ENCODE measurements at places on chromosomes 4 and X.

GRCh38 chr4:112287258-112287989 is 1.7 kb upstream of the TIFA start:
- DNase-seq = no peak

DNA sequence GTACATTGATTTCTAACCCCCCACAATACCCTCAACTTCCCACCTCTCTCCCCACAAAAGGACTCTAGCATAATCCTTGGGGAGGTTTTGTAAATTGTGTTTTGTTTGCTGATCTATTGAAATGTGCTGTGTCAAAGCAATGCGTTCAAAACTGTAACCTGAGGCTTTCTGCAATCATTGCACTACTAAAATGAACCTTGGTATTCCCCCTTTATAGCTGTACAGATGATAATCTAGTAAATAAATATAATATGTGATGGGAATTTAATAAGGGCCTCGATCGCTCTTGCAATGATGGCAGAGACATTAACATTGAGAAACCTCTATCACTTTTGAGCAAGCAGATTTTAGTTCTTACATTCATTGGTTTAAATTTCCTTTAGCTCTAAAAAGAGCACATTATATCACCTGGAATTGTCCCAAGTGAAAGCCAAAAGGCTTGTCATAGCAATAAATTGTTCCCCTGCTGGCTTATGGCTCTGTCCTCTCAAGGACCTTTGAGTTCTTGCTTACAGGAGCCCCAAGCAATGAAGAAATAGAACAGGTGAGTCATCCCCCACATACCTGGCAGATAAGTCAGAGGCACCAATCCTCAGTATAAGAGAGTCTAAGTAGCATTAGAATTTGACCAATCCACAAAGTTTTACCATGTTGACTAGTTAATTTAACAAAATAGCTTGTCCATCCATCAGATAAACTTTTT is 18.4 kb upstream of the ACE2 start:
- DNase-seq = no peak

GRCh38 chr4:186227221-186227620 is at the start of gene KLKB1:
Gene KLKB1 (plus strand): TSS chr4:186227507. CDS start chr4:186228196, 689 bp downstream.
- DNase-seq = no peak

GRCh38 chr4:185682236-185682635 is 129.8 kb downstream of the SORBS2 start:
- no peak for DNase-seq

DNA sequence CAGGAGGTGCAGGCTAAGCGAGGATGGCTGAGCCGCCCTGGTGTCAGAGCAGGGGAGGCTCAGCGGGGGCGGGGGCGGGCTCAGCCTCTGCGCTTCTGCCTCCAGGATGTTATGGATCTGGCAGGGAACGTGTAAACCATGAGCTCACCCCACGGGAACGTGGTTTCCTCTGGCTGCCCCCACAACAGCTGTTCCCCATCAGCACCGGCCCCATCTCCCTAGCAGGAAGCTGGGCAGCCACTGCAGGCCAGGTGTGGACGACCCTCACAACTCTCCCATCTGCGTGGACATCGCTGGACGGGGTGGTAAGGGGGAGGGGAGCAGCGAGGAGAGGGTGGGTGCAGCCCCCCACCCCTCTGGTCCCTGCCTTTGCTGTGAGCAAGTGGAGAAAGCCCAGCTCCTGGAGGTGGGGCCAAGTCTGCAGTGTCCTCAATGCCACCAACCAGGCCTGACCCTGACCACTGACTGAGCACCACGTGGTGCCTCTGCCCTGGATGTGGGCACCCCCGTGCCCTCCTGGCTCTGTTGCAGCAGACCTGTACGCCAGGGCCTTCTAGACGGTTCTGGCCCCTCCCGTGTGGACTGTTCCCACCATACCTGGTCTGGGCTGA is 28.1 kb upstream of the SPON2 start:
- no peak for DNase-seq

DNA sequence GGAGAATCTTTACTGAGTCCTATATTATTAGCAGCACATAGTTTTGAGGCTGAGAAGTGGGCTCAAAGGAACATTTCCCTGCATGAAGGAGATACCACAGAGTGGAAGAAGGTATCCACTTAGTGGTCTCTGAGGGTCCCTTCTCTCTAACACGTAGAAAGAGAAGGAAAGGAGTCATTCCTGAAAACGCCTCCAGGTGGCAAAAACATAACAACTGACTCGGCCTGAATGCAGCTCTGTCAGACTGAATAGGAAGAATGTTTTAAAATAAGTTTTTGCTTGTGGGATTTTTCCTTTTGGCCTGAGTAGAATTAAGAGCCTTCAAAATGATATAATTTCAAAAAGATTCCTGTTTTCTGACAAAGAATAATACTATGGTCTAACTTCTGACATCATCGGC is 23.3 kb downstream of the RPGR start:
- DNase-seq = no peak

- DNase-seq = no peak
Measured at GRCh38 chrX:141214196-141214595, 28.1 kb downstream of the SPANXC start.

GRCh38 chr4:105116616-105117319 is 29.9 kb upstream of the TET2 start:
- no peak for DNase-seq

GRCh38 chr4:189823591-189823990 is 117.1 kb upstream of the FRG1 start:
- DNase-seq = no peak

DNA sequence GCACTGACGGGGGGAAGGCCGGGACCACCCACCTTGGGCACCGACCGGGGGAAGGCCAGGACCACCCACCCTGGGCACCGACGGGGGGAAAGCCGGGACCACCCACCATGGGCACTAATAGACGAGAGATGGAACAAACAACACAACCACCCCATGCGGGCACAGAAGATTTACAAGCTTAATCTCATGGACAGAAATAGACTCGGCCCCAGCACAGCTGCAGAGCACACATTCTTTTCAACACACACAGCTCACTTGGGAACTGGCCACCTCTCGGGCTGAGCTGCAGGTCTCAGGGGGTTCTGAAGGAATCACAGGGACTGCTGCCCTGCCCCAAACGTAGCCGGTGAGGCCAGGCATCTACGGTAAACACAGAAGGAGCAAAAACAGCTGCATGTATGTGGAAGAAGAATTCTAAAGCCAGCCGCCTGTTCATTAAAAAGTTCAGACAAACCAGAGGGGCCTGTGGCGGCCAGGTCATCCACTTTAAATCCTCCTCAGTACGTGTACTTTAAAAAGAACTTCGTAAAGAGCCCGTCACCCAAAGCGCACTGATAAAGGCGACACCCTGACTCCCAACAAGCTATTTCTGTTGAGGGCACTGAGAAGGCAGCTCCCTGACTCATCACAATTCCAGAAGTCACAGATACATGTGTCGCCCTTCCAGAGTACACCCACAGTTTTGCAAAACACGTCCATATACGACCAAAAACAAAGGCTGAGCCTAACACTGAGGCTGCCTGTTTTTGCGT is 17.7 kb downstream of the PPP2R3B start:
- DNase-seq = no peak

- DNase-seq = no peak
Measured at GRCh38 chr4:176592976-176593670, 199.6 kb downstream of the VEGFC start.

DNA sequence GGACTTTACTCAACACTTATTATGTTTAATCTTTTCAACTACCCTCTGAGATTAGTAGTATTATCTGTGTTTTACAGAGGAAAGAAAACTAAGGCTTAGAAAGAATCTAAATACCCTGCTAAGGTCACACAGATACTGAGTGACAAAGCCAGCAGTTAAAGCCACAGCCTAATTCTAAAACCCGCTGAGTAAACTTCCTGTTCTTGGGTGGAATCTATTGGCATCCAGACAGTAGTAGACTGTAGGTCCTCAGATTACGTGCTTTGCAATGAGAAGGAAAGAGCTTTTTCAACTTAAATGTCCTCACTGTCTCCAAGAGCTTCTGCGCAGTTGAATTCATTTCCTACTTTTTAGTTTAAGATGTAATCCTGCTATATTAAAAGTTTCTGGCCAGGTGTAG is 126.0 kb downstream of the TENM3 start:
- DNase-seq = no peak

DNA sequence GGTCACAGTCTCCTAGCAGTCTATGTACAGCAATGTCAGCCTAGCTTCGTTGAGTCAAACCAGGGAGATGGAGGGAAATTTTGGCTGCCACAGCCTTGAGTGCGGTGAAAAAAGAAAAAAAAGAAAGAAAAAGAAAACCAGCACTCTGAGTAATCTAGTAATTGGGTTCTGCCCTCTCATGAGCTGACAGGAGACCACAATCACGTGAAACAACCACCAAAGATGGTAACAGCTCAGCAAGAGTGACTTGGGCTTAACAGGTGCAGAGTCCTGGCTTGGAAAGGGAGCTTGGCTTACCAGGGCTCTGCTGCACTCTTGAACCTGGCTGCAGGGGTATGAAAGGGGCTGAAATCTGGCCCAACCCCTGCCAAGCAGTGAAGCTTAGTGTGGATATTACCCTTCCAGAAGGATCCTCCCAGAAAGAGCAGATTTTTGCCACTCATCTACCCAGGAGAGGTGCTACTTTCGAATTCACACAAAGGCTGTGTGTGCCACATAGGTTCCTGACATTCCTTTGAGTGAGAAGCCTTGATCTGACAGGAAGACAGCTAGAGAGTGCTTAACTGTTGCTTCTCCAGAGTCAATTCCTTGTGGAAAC is 350.3 kb downstream of the PTTG2 start:
- DNase-seq = peak; percentile 47

GRCh38 chr4:114464726-114465272 is 133.8 kb upstream of the UGT8 start:
- no peak for DNase-seq

DNA sequence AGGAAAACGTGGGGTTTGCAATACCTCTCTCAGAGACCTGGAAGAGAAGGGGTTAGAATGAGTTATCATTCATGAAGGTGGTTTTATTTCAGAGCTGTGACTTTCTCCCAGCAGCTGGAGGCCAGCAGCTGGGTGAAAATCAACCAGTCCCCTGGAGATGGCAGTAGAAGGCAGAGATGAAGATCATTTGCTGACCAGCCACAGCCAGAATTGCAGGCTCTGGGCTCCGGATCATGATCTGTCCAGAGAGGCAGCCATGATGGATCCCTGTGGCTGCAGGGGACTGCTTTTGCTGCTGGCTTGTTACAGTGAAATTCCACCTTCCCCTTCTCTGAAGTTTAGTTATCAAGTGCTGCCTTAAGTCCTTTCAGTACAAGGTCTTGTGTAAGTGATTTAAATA is 46.9 kb upstream of the TAB3 start:
- DNase-seq = no peak

DNA sequence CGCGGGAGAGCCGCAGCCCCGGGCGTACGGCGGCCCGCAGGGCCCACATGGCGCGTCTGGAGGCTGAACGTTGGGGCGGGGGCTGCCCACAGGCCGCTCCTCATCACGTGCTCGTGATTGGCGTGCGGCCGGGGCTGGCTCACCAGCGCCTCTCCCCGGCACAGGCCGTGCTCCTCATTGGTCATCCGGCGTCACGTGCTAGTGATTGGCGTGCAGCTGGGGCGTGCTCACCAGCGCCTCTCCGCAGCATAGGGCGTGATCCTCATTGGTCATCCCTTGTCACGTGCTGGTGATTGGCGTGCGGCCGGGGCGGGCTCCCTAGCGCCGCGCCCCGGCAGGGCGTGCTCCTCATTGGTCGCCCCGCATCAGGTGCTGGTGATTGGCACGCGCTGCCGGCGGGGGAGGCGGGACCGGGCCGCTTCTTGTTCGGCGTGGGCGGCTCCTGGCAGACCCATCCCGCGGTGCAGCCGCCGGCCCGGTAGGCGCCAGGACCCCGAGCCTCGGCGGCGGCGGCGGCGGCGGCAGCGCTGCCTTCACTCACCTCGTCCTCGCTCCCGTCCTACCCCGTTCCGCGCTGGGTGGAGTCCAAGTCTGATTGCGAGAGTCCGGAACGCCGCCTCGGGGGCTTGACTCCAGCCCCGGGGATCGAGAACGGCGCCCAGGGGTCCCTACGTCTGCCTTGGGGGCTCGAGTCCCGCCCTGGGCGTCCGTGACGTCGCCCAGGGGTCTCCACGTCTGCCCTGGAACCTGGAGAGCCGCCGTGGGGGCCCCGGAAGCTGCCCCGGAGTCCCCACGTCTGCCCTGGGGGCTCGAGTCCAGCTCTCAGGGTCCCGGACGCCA is at the start of gene GTPBP6:
GTPBP6 (minus strand) TSS at position 58 of the 840 bp plus-strand sequence; CDS start at position 49, 9 bp downstream.
- peak; percentile 99 for DNase-seq

DNA sequence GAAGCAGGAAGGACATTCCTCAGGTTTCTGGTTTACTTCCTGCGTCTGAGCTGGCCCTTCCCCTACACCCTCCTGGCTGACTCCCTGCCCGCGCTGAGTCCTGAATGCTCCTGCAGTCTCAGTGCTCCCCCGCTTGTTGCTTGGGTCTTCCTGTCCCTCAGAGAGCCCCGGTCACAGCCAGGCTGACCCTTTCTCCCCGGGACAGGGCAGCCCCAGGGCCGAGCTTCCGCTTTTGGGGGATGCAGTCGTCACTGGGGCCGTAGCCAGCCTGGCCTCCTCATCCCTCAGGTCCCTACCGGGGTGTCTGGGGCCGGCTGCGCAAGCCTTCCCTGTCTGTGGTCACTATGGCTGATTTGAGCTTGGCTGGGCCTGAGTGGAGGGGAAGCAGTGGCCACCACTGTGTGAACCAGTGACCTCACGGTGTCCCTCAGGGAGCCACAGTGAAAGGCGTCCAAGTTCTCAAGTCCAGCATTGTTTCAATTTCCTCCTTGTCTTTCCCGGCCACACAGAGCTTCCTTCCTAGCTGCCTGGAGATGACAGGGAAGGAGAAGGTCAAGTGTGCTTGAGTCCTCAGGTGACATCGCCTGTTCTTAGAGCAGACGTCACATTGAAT is 34.1 kb upstream of the ASMTL start:
- no peak for DNase-seq

- DNase-seq = no peak
Measured at GRCh38 chr4:10030972-10031667, 9.8 kb upstream of the SLC2A9 start.

DNA sequence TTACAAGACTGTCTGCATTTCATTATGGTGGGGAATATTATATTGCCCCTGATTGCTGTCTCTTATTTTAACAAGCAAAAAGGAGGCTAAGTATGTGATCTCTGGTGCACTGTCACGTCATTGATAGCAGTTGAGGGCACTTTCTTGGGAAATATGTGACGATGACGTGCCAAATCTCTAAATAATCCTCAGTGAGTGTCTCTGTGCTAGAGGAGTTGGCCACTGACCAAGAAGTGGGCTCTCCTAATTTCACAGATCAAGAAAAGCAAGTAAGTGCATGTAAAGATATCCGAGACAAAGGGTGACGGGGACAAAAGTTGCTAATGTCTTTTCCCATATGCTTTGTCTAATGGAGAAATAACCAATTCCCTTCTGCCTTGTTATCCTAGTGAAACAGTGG is 487.4 kb upstream of the TENM3 start:
- DNase-seq = no peak

- DNase-seq = no peak
Measured at GRCh38 chrX:46912603-46913491, 626 bp downstream of the JADE3 start.
